ENCODE measurements at places on chromosomes 2 and 18. TPM values are rescaled to one million over a fixed set of nuclear protein-coding genes. Genes with fewer than 3 reads are reported as not detected.

The TUBA4B gene
- total RNA-seq = not detected

The GAREM2 gene
- total RNA-seq = 3.7 TPM

The ALPP gene
- total RNA-seq = not detected

The RBKS gene
- total RNA-seq = 6.1 TPM

The ZNF516 gene
- 56.8 TPM for total RNA-seq

The CNDP1 gene
- total RNA-seq = 0.23 TPM

The XIRP2 gene
- 16.2 TPM for total RNA-seq

The ORMDL1 gene
- 46.8 TPM for total RNA-seq

The PRPF40A gene
- 76.0 TPM for total RNA-seq

The DYSF gene
- total RNA-seq = 51.5 TPM

The NYAP2 gene
- 0.12 TPM for total RNA-seq

The POTEJ gene
- 0.12 TPM for total RNA-seq

The SLC16A14 gene
- total RNA-seq = 10.1 TPM

The UPP2 gene
- 2.4 TPM for total RNA-seq

The CFAP65 gene
- total RNA-seq = 0.23 TPM

The DOK6 gene
- total RNA-seq = 15.8 TPM

The PTPN18 gene
- 23.2 TPM for total RNA-seq

The AQP12A gene
- total RNA-seq = not detected

The ARHGAP15 gene
- 25.2 TPM for total RNA-seq

The TMEM163 gene
- total RNA-seq = 0.64 TPM

The PDE1A gene
- 23.6 TPM for total RNA-seq

The CENPA gene
- 5.3 TPM for total RNA-seq
